ENCODE measurements at places on chromosomes 13 and 19. TPM values are rescaled to one million over a fixed set of nuclear protein-coding genes. Genes with fewer than 3 reads are reported as not detected.

ODAD3 gene
- 0.66 TPM for total RNA-seq

PRKCG gene
- total RNA-seq = not detected

EDNRB gene
- 48.1 TPM for total RNA-seq

CD33 gene
- total RNA-seq = not detected

ZNF560 gene
- 2.2 TPM for total RNA-seq

CYP2A7 gene
- total RNA-seq = not detected

APOC4 gene
- not detected for total RNA-seq

GGN gene
- 0.29 TPM for total RNA-seq

BCL2L12 gene
- total RNA-seq = 5.5 TPM

FARP1 gene
- total RNA-seq = 37.4 TPM

MYPOP gene
- 2.5 TPM for total RNA-seq

ZNF865 gene
- 3.5 TPM for total RNA-seq

ZNF486 gene
- total RNA-seq = 3.5 TPM

PSG1 gene
- 0.58 TPM for total RNA-seq

PCDH17 gene
- total RNA-seq = 0.15 TPM

PPP1R13L gene
- total RNA-seq = 2.2 TPM

ZNF154 gene
- total RNA-seq = 5.3 TPM

RAB3A gene
- 5.5 TPM for total RNA-seq

FUT6 gene
- total RNA-seq = not detected

TEX29 gene
- total RNA-seq = not detected

RLN3 gene
- total RNA-seq = not detected

OR4F17 gene
- total RNA-seq = not detected

RNF113B gene
- not detected for total RNA-seq

SHD gene
- total RNA-seq = not detected

TTC9B gene
- 0.17 TPM for total RNA-seq

HAUS8 gene
- 1.3 TPM for total RNA-seq

PLVAP gene
- total RNA-seq = not detected

ATP8A2 gene
- 0.17 TPM for total RNA-seq

KLK12 gene
- total RNA-seq = not detected

HSD17B14 gene
- total RNA-seq = 6.0 TPM

ZNF836 gene
- 8.7 TPM for total RNA-seq

DIRAS1 gene
- total RNA-seq = 12.4 TPM

HCST gene
- 0.87 TPM for total RNA-seq

TEAD2 gene
- total RNA-seq = 24.3 TPM

MEIS3 gene
- total RNA-seq = 61.9 TPM

PSG2 gene
- 0.50 TPM for total RNA-seq

INSL3 gene
- not detected for total RNA-seq
